ENCODE measurements at places on chromosomes 6 and 20.

GRCh38 chr6:34672657-34673043 lies 23.9 kb downstream of the ILRUN start:
- DNase-seq, result no peak

- no peak for DNase-seq
Measured at GRCh38 chr6:110446405-110446804, 30.0 kb downstream of the SLC22A16 start.

GRCh38 chr6:155248008-155249001 lies 15.5 kb upstream of the CLDN20 start:
- peak; percentile 70 for DNase-seq

DNA sequence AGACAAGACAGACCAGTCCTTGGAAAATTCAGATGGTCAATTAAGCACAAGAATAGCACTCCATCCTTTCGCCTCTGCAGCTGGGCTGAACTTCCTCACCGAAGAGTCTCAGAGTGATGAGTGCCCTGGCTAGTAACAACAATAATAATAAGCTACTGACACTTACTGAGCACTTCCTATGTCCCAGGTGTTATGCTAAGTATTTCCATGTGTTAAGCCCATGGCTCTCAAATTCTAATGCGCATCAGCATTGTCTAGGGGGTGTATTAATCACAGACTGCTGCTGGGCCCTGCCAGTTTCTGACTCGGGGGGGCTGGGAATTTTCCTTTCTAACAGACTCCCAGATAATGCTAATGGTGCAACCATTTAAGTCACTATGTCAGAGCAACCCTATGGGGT lies 118.2 kb upstream of the LRFN2 start:
- DNase-seq, result no peak

DNA sequence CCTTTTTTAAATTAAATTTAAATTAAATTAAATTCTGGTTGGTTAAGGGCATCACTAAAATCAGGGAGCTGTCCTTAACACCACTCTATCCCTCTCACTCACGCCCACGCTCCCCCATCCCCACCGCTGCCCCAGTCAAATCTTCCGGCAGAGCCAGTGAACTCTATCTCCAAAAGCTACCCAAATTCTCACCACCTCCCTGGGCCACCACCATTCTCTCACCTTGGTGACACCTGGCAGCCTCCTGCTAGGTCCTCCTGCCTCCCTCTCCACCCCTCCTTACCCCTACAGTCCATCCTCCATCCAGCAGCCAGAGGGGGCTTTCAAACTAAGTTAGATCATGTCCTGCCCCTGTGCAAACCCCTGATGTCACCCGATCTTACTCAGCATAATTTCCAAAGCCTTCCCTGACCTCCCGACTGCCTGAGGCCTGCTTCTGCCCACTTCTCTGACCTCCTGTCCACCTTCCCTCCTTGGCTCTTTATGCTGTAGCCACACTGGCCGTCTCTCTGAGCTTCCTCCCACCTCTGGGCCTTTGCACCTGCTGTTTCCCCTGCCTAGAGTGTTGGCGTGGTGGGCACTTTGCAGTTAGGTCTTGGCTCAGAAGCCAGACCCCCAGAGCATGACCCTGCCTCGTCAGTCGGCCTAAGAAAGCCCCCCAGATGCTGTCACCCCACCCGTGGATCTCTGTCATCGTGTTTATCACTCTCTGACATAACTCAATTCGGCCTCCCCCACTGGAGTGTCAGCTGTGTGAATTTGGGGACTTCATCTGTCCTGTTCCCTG lies 24.7 kb downstream of the PTGIS start:
- DNase-seq, result no peak

- DNase-seq, result no peak
Measured at GRCh38 chr20:669573-669972, 6.0 kb downstream of the SCRT2 start.

DNA sequence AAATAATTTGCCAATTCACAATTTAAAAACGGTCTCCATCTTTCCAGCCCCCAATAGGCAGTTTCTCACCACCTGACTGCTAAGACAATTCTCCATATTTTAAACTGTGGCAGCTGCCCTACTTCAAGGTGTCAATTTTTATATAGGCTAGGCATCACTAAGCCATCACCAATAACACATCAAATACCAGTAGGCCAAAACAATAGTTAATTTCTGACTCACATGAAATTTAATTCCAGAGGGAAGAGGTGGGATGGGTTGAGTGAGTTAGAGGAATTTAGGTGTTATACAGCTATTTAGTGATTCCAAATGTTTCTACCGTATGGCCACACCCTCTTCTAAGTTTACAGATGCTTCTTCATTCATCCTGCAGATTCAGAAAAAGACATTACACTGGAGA lies 49.9 kb downstream of the GFRAL start:
- DNase-seq, result no peak

DNA sequence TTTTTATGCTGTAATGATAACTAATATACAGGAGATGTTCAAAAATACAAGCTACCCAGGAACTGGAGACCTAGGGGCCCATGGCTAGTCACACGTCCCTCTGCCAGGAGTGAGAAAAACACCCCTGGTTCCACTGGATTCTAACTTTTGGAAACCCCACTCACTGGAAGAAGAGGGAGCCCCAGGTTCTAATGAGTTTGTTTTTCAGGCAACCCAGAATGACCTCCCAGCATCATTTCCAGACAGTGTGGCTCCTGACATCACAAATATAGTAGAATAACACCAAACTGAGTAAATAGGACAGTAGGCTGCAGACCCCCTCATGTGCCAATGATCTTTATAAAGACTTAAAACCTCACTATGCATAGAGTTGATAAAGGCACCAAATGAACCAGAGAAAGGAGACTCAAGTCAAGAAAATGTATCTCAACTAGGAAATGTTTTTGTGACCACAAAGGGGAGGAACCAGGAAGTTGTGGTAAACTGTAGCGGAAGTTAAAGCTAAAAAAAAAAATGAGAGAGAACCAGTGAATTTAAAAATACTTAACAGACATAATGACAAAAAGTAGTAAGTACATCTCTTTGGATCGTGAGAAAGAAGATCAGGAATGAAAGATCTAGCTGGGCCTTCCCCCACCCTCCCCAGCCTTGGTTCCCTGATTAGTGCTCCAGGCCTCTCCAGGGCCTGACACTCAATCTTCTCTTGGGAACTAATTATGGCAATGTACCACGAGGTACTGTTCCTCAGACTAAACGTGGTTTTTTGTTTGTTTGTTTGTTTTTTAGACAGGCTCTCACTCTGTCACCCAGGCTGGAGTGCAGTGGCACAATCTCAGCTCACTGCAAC lies 19.8 kb downstream of the HLA-E start:
- DNase-seq, result peak; percentile 61

DNA sequence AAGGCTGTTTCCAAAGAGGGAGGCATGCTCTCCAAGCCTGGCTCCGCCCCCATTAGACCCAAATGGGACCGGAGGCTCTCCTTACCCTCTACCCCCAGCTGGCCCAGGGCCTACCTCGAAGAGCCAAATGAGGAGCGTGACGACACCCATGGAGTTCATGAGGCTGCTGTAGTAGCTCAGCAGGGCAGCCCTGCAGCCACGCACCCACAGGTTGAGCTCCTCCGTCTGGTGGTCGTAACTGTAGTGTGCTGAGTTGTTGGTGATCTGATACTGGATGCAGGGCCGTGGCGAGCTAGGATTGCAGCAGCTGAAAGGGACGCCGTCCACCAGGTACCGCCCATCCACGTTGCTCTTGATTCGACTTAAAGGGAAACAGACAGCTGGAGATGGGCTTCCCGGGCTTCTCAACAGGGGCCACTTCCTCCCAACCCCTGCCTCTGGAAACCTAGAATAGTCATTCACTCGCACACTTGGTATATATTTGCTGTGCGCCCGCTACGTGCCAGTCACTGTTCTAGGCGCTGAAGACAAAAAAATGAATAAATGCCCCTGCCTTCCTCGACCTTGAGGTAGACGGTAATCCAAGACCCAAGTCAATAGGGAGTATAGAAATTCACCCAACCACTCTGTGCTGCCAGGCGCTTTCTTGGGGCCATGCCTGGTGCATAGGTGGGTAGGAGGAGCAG lies 18.0 kb downstream of the PRPH2 start:
- peak; percentile 69 for DNase-seq

DNA sequence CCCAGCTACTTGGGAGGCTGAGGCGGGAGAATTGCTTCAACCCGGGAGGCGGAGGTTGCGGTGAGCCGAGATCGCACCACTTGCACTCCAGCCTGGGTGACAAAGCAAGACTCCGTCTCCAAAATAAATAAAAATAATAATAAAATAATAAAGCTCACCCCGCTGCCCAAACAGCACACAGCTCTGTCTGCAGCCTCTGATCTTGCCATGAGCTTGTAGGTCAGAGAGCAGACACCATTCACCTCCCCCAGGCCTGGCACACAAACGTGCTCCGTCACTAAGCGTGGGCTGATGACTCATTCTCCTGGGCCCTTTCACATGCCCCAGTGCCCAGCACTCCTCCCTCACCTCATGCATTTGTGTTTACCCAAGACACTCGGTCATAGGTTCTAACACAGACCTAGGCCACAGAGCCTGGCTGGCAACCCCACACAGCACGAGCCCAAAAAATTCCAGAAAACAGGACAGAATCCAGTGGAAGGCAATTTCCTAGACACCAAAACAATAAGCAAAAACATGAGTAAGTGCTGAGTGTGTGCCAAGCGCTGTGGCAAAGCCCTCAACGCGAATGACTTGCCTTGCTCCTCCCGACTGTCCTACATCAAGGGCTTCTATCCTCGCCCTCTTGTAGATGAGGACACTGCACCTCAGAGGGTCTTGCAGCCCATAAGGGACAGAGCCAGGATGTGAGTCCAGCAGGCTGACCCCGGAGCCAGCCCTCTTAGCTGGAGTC lies 18.0 kb downstream of the ATP9A start:
- DNase-seq, result peak; percentile 85
